ENCODE measurements at places on chromosomes 4 and X.

GRCh38 chrX:131854581-131854980 lies 168.5 kb upstream of the STK26 start:
- no peak for DNase-seq

DNA sequence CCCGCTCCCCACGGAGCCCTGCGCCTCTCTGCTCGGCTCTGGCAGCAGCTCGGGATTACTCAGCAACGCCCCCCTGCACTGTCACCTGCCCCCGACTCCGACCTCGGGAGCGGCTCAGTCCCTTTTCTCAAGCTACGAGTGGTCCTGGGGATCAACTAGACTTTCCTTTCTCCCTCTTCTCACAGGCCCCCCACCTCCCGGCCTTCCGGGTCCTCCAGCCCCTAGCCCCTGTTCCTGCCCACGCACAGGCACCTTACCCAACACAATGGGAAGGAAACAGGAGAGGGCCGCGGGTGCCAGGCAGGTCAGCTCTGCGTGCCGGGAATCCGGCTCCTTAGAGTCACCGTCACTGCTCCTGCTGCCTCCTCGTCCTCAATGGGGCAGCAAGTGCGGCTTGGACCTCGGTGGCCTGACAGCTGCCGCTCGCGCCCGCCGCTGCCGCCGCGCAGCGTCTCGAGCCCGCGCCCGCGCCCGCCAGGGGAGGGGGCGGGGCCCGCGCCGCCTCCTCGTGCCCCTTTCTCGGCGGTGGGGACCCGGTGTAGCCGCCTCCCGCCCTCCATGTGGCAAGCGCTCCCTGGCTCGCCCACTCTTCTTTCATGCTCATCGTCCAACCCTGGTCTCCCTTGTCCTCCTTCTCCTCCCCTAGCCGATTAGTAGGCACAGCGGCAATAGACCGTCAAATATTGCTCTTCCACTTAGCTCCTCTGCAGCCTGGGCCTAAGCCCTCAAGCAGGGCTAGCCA lies at the start of gene RAB9B:
Gene RAB9B, minus strand, starts transcription at position 455 of the 742 bp plus-strand sequence. CDS start 6,473 bp downstream, outside the sequence.
- peak; percentile 55 for DNase-seq

GRCh38 chr4:133385161-133385954 lies 236.3 kb downstream of the PCDH10 start:
- no peak for DNase-seq

DNA sequence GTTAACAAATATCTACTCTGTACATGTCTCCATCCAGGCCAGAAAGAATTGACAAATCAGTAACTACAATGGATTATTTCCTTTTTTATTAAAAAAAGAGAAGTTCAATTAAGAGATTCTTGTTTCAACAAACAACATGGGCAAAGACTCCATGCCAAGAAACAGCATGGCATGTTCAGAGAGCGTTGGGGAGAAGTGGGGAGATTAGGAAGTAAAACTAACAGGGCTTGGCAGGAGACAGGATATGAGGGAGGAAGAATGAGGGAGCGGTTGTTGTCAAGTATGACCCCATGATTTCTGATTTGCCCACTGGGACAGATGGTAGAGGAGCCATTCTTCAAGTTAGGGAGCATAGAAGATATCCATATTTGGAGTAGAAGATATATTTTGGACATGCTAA lies 128.4 kb downstream of the RNF150 start:
- no peak for DNase-seq

DNA sequence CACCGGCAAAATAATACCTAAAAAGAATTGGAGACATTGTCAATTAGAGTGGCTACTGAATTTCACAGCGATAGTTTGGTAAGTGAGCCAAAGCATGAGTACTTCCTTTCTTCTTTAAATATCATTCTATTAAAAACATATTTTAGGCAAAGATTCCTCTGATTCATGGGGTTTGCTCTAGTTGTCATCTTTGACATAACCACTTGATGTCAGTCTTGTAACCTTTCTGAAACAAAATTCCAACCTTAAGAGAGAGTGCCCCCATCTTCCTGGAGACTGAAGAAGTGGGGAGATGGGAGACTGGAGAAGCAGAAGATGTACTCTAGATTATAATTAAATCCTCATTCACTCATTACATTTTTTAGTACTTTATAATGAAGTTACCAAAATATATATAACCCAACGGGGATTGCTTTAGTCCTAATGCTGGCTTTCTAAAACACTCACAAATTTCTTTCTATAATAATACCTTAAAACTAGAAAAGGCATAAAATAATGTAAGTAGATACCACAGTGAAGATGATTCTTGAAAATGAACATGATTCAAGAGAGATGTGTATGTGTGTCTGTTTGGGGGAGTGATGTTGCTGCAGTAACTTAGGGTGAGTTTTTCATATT lies 96.4 kb downstream of the EMCN start:
- DNase-seq, result no peak

DNA sequence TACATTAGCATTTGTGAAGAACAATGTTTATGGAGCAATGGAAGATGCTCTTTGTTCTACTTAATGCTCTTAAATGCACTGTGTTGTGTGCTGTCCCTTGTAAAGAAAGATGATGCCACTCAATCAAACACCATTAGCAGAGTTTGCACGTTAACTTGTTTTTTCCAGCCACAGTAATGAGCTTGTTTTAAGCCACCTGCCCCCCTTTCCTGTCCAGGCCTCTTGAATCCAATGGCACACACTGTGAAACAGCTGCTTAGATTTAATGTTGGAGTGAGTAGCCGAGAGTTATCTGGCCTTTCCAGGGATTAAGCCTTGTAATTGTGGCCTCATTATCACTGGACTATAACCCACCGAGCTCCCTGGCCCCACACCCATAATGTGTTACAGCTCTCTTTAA lies 86.0 kb downstream of the PAK3 start:
- DNase-seq, result no peak

All from anterior cingulate cortex (tissue), 58 donors.